ENCODE measurements at places on chromosomes 13 and 19. TPM values are rescaled to one million over a fixed set of nuclear protein-coding genes. Genes with fewer than 3 reads are reported as not detected.

Gene TEX29
- 0.58 TPM for total RNA-seq

Gene RETN
- total RNA-seq, result 6.5 TPM

Gene SPACA4
- not detected for total RNA-seq

Gene GAPDHS
- not detected for total RNA-seq

Gene TNNI3
- total RNA-seq, result 1.1 TPM

Gene RAB20
- 23.8 TPM for total RNA-seq

Gene GRIN2D
- 0.99 TPM for total RNA-seq

Gene CGB2
- not detected for total RNA-seq

Gene RNF225
- not detected for total RNA-seq

Gene LGI4
- 5.1 TPM for total RNA-seq

Gene ZNF154
- total RNA-seq, result 24.1 TPM

Gene TUBB4A
- total RNA-seq, result 17.9 TPM

Gene CCDC70
- not detected for total RNA-seq

Gene FXYD7
- 0.41 TPM for total RNA-seq

Gene SLAIN1
- total RNA-seq, result 14.8 TPM

Gene HSPB6
- 51.6 TPM for total RNA-seq

Gene NANOS3
- total RNA-seq, result not detected

Gene UBE2L5
- not detected for total RNA-seq

Gene LIM2
- not detected for total RNA-seq

Gene CEACAM4
- total RNA-seq, result 2.2 TPM

Gene SPIB
- 1.5 TPM for total RNA-seq

Gene ZNF135
- total RNA-seq, result 18.4 TPM

Gene LGALS4
- 0.53 TPM for total RNA-seq

Gene CD209
- total RNA-seq, result 4.8 TPM

Gene AXL
- total RNA-seq, result 48.8 TPM

Gene PGLYRP2
- not detected for total RNA-seq

Gene KIRREL2
- total RNA-seq, result 3.9 TPM

Gene ZNF723
- not detected for total RNA-seq

Gene GARIN5A
- 4.4 TPM for total RNA-seq

Gene CLEC11A
- 61.6 TPM for total RNA-seq

Gene SIGLEC8
- 0.06 TPM for total RNA-seq

Gene RPL36
- total RNA-seq, result 754 TPM

Gene SOX1
- total RNA-seq, result not detected

Gene CACNG8
- total RNA-seq, result 0.23 TPM

Gene MADCAM1
- 3.6 TPM for total RNA-seq

Gene SRRM5
- total RNA-seq, result 0.06 TPM

Gene KLK12
- not detected for total RNA-seq

Gene PRR20E
- total RNA-seq, result not detected

Gene NDFIP2
- 46.5 TPM for total RNA-seq

Gene TMEM272
- total RNA-seq, result 0.12 TPM

Gene MYO16
- 4.7 TPM for total RNA-seq

Gene KIR2DL3
- total RNA-seq, result not detected

Gene TEAD2
- 49.9 TPM for total RNA-seq

Gene KISS1R
- 0.88 TPM for total RNA-seq

Gene CNN1
- 8.5 TPM for total RNA-seq

Gene C19orf81
- total RNA-seq, result 6.2 TPM

Gene APLP1
- total RNA-seq, result 10.3 TPM

Gene ZNF383
- total RNA-seq, result 14.0 TPM

Gene ZNF285
- 6.4 TPM for total RNA-seq

Gene AMER2
- 0.35 TPM for total RNA-seq

Gene LGALS7
- not detected for total RNA-seq

Gene CGB5
- not detected for total RNA-seq

Gene HTR2A
- 0.47 TPM for total RNA-seq

Gene COL5A3
- total RNA-seq, result 9.5 TPM

Gene PSG7
- total RNA-seq, result not detected

Gene NALCN
- 1.1 TPM for total RNA-seq

Gene SERPINE3
- not detected for total RNA-seq

Gene TEX101
- not detected for total RNA-seq

Gene CD33
- total RNA-seq, result 3.9 TPM

Gene IGLON5
- 1.6 TPM for total RNA-seq
